ENCODE measurements at places on chromosomes 13 and 19.
A peak's percentile ranks its signal among the peaks of the same experiment; 100 is the strongest.

GRCh38 chr13:73913751-73914518 lies 220.3 kb downstream of the KLF12 start:
- peak overlapping the region; percentile 46 for H3K27ac ChIP-seq
- DNase-seq: no peak
- H3K4me3 ChIP-seq: peak overlapping the region; percentile 46
- no peaks in the 10 kb centered on the region for H3K36me3 ChIP-seq
- no peaks in the 10 kb centered on the region for H3K27me3 ChIP-seq

- no peaks in the 10 kb centered on the region for H3K36me3 ChIP-seq
- H3K4me1 ChIP-seq: peaks cover 16% of the 10 kb centered on the region
- DNase-seq: no peak
- H3K27me3 ChIP-seq: no peaks in the 10 kb centered on the region
- H3K4me3 ChIP-seq: peak overlapping the region; percentile 99
- peak overlapping the region; percentile 81 for H3K27ac ChIP-seq
Measured at GRCh38 chr19:14530005-14530348, 583 bp downstream of the TECR start.

GRCh38 chr13:30857018-30857417 lies 49.1 kb upstream of the MEDAG start:
- no peak overlapping the region for H3K4me3 ChIP-seq
- no peak for DNase-seq
- no peaks in the 10 kb centered on the region for H3K36me3 ChIP-seq

DNA sequence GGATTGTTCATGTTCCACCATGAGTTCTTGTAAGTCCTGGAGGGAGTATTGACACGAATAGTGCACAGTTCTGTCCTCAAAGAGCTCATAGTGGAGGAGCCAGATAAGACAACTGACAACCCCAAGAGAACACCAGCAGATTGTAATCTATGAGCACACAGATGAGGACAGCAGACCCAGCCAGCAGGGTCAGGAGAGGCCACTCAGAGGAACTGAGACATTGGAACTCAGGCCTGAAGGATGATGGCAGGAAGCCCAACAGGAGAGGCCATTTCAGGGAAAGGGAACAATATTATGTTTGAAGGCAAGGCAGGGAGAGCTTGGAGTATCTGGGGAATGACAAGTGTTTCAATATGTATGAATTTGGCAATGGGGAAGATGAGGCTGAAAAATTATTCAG lies 63.7 kb upstream of the IPO5 start:
- no peak overlapping the region for H3K27ac ChIP-seq
- DNase-seq: no peak
- H3K4me3 ChIP-seq: no peak overlapping the region
- no peaks in the 10 kb centered on the region for H3K27me3 ChIP-seq
- H3K4me1 ChIP-seq: no peaks in the 10 kb centered on the region

GRCh38 chr19:3807131-3807480 lies 20.9 kb upstream of the MATK start:
- H3K4me3 ChIP-seq: no peak overlapping the region
- H3K4me1 ChIP-seq: no peaks in the 10 kb centered on the region
- no peaks in the 10 kb centered on the region for H3K36me3 ChIP-seq
- H3K27me3 ChIP-seq: no peaks in the 10 kb centered on the region
- no peak for DNase-seq

DNA sequence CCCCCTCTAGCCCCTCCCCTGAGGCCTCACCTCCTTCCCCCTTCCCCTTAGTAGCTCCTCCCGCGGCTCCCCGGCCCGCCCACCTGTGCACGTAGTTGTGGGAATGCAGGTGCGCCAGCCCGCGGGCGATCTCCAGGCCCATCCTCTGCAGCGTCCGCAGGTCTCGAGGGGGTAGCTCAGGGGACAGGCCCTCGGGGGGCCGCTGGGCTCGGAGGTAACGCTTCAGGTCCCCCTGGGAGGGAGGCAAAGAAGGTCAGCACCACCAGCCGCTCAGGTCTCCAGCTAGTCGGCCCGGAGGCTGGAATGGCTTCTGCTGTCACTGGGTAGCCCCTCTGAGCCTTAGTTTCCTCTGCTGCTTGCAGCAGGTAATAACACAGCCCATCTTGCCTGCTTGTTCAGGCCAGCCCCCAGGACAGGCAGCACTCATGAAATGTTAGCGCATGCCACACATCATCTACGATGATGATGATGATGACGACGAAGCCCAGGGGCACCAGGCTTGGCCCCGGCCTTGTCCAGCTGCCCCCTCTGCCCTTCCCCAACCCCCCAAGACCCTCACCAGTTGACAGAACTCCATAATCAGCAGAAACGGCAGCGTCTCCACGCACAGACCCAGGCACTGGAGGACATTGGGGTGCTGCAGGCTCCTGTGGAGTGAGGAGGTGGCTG lies 9.2 kb downstream of the LMTK3 start:
- no peaks in the 10 kb centered on the region for H3K4me1 ChIP-seq
- no peak for DNase-seq
- no peaks in the 10 kb centered on the region for H3K27me3 ChIP-seq
- no peaks in the 10 kb centered on the region for H3K36me3 ChIP-seq

Measured in thoracic aorta (tissue), 2 donors.